Endothelial cell (in vitro differentiated cells): ENCODE measurements at places on chromosomes 3 and 15. TPM values are rescaled to one million over a fixed set of nuclear protein-coding genes. Genes with fewer than 3 reads are reported as not detected.
A peak's percentile ranks its signal among the peaks of the same experiment; 100 is the strongest.

DNA sequence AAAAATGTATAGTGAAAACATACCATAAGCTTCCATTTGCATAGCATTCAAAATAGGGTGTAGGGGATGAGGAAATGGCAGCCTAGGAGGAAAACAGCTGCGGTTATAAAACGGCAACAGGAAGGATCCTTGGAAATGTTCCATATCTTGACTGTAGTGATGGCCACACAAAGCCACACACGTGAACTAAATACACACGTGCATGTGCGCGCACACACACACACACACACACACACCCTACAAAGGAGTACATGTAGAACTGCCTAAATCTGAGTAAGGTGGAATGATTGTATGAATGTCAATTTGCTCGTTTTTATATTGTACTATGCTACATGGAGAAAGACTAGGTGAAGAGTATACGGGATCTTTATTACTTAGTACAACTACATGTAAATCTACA, 3.9 kb upstream of the IREB2 start:
- no peak for DNase-seq

DNA sequence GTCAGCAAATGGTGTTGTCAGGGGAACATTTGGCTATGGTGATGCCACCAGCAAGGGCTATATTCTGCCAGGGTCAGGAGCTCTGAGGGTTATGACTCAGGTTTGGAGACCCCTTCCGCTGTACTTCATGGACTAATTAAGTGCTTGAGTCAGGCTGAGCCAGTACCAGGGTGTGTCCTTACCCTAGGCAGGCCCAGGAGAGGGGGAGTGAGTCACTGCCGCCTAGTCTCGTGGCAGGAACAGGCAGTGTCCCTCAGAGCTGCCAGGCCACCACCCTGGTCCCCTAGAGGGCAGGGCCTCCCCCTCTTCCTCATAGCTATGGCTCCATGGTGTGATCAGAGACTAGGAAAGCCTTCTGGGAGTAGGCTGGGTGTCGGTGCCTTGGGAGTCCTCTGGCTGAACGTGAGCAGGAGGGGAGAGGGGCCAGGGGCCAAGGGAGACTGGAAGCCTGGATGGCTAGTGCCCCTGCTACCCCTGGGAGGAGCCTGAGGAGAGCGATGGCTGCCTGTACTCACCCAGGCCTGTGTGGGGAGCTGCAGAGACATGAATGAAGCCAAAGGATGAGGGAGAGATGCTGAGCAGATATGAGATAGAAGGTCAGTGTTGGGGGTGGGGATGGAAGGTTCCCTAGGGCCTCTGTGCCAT, 10.6 kb downstream of the MAPKAPK3 start:
- peak; percentile 33 for DNase-seq

GRCh38 chr15:100221471-100222348, 120.1 kb downstream of the ADAMTS17 start:
- DNase-seq = no peak

GRCh38 chr3:186966406-186966805, 36.1 kb downstream of the ST6GAL1 start:
- no peak for DNase-seq

- DNase-seq = no peak
Measured at GRCh38 chr3:112392393-112393359, 59.7 kb downstream of the CD200 start.

- DNase-seq = no peak
Measured at GRCh38 chr15:40054855-40055575, 16.0 kb upstream of the SRP14 start.

- no peak for DNase-seq
Measured at GRCh38 chr3:64668582-64669510, 19.0 kb downstream of the ADAMTS9 start.

DNA sequence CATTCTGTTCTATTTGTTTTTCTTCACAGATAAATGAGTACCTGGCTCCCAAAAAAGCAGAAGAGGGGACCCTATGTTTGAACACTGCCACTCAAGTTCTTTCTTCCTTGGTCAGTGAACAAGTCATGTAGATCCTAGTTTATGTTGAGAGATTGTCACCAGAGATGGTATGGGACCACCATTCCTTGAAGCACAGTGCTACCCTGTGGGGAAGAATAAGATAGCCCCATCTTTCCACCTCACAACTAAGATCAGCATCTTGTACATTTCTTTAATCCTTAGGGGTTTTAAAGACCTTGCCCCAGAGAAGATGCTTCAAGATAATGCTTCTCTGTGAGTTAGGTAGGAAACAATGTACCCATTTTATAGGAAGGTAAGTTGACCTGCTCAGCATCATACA, 233.5 kb upstream of the WNT5A start:
- no peak for DNase-seq

DNA sequence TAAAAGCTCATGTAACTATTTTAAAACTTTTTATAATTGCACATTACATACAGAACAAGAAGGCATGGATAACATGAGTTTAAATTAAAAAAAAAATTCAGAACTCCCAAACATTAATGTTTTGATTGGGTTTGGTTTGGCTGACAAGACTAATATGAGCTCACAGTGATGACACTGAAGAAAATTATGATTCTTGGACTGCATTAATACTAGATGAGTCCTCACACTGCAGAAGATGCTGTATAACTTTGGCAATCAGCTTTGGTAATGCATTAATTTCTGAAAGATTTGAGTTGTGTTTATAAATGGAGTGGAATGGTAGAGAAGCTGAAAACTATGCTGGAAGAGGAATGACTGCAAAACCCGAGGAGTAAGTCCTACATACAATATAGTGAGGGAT, 358.9 kb downstream of the PLCL2 start:
- DNase-seq = no peak

The MYL3 gene
- not detected for total RNA-seq

The GHSR gene
- total RNA-seq = not detected
